ENCODE measurements at places on chromosomes 1 and 21. TPM values are rescaled to one million over a fixed set of nuclear protein-coding genes. Genes with fewer than 3 reads are reported as not detected.
A peak's percentile ranks its signal among the peaks of the same experiment; 100 is the strongest.

- no peak overlapping the region for H3K27ac ChIP-seq
- DNase-seq: peak; percentile 14
- H3K4me1 ChIP-seq: no peaks in the 10 kb centered on the region
- peaks cover 12% of the 10 kb centered on the region for H3K27me3 ChIP-seq
- H3K36me3 ChIP-seq: no peaks in the 10 kb centered on the region
Measured at GRCh38 chr1:228465141-228465540, 22.0 kb upstream of the RNF187 start.

DNA sequence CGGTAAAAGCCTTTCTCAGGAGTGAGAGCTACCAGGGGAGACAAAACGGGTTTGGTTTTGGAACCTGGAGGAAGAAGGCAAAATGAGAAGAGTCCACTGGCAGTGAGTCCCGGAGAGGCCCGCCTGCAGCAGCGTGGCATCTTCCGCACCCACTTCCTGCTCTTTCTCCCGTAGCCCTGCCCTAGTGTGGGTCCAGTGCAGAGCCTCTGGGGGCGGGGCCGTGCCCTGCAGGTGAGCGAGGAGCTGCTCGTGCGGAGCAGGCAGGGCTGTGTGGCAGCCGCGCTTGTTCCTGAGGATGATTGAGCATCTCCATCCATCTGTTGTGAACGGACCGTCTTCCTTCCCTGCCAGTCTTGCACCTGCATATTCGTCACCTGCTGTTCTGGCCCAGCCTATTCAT lies 66.5 kb downstream of the PEX14 start:
- H3K4me3 ChIP-seq: no peak overlapping the region
- no peaks in the 10 kb centered on the region for H3K27me3 ChIP-seq
- DNase-seq: no peak
- H3K36me3 ChIP-seq: peaks cover 10% of the 10 kb centered on the region

DNA sequence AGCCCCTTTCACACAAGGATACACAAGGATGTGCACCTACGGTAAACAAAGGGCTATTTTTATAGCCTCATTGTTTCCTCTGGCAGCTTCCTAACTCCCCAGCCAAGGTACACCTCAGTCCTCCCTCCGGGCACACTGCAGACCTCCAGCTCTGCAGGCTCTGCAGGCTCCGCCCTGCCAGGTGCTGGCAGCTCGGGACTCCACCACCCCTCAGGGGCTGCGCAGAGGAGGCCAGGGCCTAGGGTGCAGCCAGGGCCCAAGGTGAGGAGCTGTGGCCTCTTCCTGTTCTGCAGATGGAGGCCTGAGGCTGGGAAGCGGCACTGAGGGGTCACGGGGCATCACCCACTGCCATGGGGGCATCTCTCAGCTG lies 19.8 kb upstream of the CLSTN1 start:
- H3K4me1 ChIP-seq: no peaks in the 10 kb centered on the region
- no peak for DNase-seq
- H3K27ac ChIP-seq: no peak overlapping the region
- no peaks in the 10 kb centered on the region for H3K27me3 ChIP-seq

DNA sequence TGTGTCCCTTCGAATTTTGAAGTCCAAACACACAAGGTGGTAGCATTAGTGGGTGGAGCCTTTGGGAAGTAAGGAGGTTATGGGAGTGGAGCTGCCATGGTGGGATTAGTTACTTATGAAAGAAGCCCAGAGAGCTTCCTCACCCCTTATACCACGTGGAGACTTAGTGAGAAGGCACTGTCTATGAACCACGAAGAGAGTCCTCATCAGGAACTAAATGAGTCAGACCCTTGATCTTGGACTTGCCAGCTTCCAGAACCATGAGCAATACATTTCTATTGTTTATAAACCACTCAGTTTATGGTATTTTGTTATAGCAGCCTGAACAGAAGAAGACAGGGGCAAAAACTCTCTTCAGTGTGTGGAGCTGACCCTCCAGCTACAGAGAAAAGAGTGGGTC lies 259.3 kb upstream of the AJAP1 start:
- no peak for DNase-seq
- H3K4me1 ChIP-seq: no peaks in the 10 kb centered on the region
- no peaks in the 10 kb centered on the region for H3K36me3 ChIP-seq
- no peak overlapping the region for H3K4me3 ChIP-seq
- no peaks in the 10 kb centered on the region for H3K27me3 ChIP-seq

- no peak for DNase-seq
- H3K27ac ChIP-seq: no peak overlapping the region
- no peaks in the 10 kb centered on the region for H3K36me3 ChIP-seq
- H3K4me1 ChIP-seq: peaks cover 9% of the 10 kb centered on the region
Measured at GRCh38 chr1:182235952-182236650, 155.5 kb downstream of the GLUL start.

Gene MTARC1
- total RNA-seq: 83.6 TPM

Gene OR10Z1
- not detected for total RNA-seq

Gene KRTCAP2
- 85.5 TPM for total RNA-seq

Gene JUN
- total RNA-seq: 101 TPM

All from right lobe of liver (tissue), 6 donors.